Erythroblast (primary cell): ENCODE measurements at places on chromosomes 6 and 20.

DNA sequence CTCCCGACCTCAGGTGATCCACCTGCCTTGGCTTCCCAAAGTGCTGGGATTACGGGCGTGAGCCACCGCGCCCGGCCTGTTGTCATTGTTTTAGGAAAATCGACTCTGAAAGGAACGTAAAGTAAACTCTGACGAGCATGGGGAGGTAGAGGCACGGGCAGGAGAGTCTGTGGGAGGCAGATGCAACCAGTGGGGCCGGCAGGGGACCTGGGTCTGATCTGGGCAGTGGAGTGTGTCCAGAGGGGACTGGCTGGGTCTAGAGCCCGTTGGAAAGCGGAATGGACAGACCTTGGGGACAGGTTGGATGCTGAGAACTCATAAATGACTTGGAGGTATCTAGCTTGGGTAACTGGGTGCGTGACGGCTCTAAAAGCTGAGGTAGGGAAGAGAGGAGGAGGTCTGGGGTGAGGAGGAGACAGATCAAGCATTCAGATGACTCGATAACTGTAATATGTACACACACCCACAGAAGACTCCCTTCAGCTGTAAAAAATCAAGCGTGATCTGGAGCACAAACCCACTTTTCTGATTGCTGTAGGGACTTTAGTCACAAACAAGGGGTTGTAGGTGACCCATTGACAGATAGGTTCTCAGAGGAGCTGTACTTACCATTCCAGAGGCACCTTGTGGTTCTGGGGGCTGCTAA, 22.4 kb downstream of the MANBAL start:
- no peak for DNase-seq

DNA sequence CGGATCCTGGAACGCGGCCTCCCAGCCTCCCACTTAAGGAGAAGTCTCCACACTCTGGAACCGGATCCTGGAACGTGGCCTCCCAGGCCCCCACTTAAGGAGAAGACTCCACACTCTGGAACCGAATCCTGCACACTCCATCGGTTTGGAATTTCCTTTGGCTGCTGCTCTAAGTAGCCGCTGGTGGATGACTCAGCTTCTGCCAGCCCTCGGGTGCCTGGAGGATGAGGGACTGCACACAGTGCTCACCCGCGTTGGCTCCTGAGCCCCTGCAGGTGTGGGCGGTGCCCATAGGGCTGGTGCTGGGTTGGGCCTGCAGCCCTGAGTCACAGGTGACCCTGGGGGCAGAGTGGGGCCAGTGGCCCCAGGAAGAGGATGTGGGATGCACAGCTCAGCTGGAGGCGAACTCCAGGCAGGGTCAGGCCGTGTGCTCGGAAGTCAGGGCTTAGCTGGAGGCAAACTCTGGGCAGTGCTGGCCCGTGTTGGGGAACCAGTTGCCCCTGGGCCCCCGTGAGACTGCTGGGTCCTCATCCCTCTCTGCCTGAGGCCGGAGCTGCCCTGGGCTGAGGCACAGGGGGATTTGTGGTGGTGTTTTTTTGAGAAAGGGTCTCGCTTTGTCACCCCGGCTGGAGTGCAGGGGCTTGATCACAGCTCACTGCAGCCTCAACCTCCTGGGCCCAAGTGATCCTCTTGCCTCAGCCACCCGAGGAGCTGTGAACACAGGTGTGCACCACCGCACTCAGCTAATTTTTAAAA, 13.9 kb upstream of the TNFRSF6B start:
- no peak for DNase-seq

GRCh38 chr20:63316502-63316921, 23.5 kb downstream of the COL20A1 start:
- no peak for DNase-seq

- DNase-seq: no peak
Measured at GRCh38 chr6:30985490-30985889, 2.0 kb downstream of the MUC21 start.

- no peak for DNase-seq
Measured at GRCh38 chr6:142592876-142593275, 291.1 kb downstream of the ADGRG6 start.

DNA sequence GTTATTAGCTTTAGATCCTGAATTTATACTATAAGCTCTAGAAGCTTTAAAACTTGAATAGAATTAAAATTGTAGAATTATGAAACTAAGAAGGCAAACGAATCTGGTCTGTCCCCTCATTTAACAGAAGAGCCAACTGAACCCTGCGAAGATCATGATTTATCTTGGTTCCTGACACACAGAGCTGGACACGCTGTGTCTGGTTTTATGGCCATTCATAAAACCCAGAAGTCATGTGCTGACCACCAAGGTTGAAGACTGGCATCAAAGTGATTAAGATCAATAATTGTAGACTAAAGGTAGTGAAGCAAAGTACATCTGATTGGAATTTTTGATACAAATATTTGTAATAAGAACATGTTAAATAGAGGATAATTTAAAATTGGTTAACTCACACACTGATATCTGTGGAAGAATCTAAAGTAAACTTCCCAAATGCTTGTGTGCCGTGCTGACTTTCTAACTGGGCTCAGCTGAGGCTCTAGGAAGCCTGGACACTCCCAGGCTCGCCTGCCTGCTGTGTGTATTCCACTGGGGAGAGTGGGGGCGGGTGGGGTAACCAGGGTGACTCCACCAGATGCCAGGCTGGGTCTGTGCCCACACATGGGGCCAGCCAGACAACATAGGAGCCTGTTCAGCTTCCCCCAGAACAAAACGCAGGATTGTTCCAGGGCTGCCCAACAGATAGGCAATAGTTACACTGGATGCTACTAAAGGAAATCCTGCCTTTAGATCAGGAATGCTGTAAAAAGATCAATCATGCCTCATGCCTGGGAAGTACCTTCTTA, 42.1 kb upstream of the SLC22A3 start:
- no peak for DNase-seq

DNA sequence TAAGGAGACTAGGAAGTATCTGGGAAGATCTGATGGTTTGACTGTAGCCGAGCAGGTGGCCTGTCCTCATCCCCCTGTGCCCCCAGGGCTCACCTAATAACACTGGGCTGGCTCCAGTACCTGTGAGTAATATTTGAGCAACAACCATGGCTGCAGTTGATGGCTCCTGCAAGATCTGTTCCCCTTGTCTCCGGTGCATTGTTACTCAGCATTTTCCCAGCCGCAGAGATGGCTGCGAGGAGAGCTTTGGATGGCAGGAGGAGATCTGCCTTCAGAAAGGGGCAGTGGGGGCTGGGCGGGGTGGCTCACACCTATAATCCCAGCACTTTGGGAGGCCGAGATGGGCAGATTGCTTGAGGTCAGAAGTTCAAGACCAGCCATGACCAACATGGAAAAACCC, 39.3 kb downstream of the PTK7 start:
- DNase-seq: no peak

GRCh38 chr20:52888096-52888495, 84.1 kb upstream of the TSHZ2 start:
- no peak for DNase-seq

GRCh38 chr20:38315290-38315966, 11.5 kb downstream of the BPI start:
- DNase-seq: no peak

- DNase-seq: peak; percentile 32
Measured at GRCh38 chr6:16438718-16439591, 200.6 kb downstream of the GMPR start.

GRCh38 chr6:118801257-118801656, 92.7 kb upstream of the ASF1A start:
- DNase-seq: no peak

GRCh38 chr6:16688984-16689636, 72.2 kb downstream of the ATXN1 start:
- DNase-seq: no peak

DNA sequence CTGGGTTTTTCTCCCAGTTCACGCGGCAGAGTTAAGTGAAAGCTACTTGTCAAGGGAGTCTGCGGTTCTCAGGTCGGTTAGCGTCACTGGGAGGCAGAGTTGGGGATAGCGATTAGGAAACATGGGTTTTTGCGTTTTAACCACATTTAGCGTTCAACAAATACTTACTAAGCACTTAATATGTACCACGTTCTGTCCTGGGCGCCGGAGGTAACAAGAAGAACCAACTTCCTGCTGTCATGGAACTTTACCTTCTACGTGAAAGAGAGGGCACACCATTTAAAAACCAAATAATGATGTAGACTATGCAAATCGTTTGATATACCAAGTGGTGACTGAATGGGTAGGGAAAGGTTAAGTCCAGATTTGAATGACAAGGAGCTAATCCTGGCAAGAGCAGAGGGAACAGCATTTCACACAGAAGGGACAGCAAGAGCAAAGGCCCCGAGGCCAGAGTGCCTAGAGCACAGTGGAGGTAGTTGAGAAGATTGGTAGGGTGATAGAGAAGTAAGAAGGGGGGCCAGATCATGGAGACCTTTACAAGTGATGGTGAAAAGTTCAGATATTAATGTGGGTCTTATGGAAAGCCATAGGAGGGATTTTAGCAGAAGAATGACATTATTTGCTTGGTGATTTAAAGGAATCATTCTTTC, 744 bp downstream of the RIOK1 start:
- no peak for DNase-seq

DNA sequence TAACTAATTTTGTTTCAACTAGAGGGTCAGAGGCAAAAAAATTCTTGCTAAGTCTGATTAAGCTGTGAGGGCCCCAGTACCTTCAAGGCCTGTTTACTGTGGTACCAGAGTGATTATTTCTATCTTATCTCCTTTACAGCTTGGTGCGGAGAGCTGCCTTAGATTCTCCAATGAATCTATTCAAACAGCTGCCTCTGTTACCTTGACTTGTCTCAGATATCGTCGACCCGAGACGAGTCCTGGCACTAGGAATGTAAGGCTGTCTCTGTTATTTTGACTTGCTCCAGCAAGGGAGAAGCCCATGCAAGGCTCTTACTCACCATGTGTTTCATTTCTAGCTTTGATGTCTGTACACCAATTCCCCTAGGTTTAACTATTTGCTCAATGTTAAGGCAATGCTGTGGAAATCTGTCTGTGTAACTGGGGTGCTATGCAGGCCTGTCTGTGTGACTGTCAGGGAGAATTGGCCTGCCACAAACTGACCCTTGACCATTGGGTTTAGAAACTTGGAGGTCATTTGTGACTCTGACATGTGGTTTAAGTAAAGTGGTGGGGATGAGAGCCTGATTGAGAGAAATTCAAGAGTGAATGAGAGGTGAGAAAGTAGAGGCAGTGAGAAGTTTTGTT, 10.4 kb upstream of the FKBPL start:
- DNase-seq: peak; percentile 91

DNA sequence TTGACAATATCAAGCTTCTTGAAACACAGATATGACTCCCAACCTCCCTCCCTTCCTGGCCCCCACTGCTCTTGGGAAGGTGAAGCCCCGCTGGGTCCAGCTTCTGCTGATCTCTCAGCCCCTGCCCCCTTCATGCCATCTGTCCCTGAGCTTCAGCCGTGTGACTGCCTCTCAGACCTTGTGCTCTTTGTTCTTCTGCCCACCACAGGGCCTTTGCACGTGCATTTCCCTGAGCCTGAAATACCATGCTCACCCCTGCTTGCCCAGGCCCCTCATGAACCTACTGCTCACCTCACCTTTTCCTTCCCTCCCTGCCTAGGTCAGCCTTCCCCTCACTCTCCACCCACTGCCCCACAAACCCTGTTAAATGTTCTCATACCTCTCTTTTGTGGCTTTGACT, 241.7 kb upstream of the PMEPA1 start:
- DNase-seq: no peak

DNA sequence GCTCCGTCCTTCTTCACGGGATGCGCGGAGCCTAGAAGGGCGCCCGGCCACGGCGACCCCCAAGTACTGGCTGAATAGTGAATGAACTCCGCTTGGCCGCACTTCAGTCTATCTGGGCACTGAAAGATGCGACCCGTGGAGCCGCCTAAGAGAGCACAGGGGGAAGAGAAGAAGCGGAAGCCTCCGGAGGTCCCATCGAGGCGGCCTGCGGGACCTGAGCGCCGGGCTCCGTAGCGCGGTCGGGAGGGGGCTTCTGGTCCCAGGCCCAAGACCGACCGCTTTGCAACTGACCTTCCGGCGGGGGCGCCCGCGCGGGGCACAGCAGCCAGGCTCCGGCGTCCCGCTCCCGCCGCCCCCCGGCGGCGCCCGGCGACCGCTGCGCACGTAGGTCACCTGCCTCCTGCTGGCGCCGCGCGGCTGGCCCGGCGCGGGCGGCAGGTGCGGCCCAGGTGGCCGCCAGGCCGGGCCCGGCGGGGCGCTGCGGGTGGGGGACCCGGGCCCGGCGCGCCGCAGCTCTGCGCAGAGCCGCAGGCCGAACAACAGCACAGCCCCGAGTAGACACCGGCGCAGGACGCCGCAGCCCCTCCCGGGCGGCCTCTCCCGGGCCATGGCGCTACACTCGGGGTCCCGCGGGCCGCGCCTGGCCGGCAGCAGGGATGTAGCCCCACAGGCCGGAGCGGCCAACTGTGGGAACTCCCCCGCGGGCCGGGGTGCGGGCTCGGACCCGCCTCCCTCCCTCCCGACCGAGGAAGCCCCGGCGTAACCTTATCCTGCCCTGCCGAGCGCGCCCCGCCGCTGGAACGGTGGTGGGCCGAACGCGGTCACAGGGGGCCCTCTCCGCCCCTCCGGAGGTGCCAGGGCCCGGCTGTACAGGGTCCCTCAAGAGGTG, at the start of gene METTL24:
Gene METTL24, minus strand, starts transcription at position 686 of the 889 bp plus-strand sequence. Its CDS starts 77 bp downstream, at position 609.
- DNase-seq: no peak

GRCh38 chr6:111150577-111150976, 63.3 kb downstream of the SLC16A10 start:
- no peak for DNase-seq

- no peak for DNase-seq
Measured at GRCh38 chr6:45126033-45126432, 202.1 kb upstream of the RUNX2 start.

GRCh38 chr20:44394452-44394701, 38.9 kb downstream of the HNF4A start:
- DNase-seq: no peak

DNA sequence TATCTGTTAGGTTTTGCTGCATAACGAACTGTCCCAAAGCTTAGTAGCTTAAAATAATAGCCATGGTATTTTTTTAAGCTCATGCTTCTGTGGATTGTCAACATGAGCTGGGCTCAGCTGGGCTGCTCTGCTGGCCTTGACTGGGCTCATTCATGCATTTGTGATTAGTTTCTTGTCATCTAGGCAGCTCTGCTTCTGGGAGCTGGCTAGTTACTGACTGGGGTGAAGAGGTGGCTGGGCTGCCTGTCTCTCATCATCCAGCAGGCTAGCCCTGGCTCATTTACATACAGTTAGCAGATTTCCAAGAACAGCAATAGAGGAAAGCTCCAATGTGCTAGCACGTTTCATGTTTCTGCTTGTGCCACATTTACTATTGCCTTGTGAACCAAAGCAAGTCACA, 165.1 kb upstream of the PCSK2 start:
- no peak for DNase-seq

GRCh38 chr6:162184465-162184864, 543.1 kb downstream of the PRKN start:
- DNase-seq: no peak

DNA sequence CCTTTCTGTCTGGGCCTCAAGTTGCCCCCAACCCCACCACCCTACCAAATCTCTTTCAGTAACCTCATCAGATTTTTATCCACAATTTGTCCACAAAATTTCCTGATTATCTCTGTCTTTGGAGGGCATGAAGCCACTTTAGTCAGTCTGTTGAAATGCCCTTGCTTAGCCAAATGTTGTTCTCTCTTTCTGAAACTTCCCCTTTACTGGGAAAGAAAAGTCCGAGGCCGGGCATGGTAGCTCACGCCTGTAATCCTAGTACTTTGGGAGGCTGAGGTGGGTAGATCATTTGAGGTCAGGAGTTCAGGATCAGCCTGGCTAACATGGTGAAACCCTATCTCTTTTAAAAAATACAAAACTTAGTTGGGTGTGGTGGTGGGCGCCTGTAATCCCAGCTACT, 33.8 kb downstream of the TOMM6 start:
- DNase-seq: no peak

GRCh38 chr6:136284909-136285308, 4.7 kb downstream of the BCLAF1 start:
- no peak for DNase-seq
